ENCODE measurements at places on chromosomes 12 and 14. TPM values are rescaled to one million over a fixed set of nuclear protein-coding genes. Genes with fewer than 3 reads are reported as not detected.

DNA sequence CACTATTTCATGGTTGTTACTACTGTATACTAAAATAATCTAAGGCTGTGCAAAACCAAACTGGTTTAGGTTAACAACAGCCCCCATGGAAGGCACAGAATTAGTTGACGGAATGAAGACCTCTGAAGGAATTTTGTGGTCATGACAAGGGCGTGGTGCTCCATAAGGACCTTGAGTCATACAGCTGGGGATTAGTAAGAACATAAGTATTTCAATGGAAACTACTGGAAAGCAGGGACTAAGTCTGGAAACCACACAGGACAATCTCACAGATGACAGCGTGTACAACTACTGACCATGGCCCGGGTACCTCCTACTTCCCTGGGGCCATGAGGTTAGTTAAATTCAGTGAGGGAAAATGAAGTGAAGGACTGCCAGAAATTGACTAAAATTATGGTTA is 98.5 kb upstream of the PLEKHA5 start:
- no peak for DNase-seq

DNA sequence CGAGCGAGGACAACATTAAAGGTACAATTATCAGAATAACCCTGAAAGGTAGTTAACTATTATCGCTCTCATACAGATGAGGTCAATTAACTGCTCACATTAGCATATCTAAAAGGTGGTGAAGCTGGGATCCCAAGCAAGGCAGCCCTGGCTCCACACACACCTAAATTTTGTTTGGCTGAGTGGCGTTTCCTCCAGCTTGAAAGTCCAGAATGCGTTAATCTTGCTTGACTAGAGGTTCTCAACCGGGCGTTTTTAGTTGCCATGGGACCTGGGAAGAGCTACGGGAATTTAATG is 531 bp downstream of the DLGAP5 start:
- no peak for DNase-seq

GRCh38 chr12:24773996-24774395 is 174.9 kb downstream of the BCAT1 start:
- no peak for DNase-seq

DNA sequence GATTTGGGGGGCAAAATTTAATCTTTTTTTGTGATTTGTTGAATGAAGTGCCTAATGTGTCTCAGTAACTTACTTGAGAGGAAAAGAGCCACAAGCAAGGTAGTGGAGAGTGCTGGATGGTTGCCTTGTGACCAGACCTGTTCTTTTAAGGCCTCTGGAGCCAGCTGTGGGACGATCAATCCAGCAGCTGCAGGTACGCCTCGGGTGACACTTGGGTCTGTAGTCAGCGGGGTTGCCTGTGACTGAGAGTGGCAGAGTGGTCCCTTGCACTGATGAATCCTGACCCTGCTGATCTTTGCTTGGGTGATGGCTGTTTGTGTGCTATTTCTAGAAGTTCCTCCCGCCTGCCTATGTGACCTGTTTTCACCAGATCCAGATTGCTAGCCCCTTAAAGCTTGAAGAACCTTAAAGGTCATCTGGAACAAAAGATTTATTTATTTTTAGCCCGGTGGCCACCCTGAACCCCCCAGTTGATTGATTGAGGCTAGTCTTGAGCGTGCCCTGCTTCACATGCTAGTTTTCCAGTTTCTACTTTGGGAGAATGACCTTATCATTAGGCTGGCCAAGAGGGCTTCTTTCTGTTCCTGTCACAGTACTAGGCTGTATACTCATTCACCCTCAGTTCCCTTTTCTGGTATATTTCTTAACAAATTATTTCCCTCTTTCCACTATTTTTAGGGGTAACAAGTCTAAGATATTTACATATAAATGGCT is 23.2 kb downstream of the PRKCH start:
- DNase-seq, result no peak

DNA sequence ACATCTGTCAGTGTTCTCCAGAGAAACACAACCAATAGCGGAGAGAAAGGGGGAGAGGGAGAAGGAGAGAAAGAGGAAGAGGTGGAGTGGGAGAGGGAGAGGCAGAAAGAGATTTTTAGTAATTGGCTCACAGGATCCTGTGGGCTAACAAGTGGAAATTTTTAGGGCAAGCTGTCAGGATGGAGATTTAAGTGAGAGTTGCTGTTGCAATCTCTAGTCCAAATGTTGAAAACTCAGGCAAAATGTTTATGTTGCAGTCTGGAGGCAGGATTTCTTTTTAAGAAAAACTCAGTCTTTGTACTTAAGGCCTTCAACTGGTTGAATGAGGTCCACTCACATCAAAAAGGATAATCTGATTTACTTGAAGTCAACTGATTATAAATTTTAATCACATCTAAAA is 12.5 kb upstream of the GLIPR1L2 start:
- no peak for DNase-seq

DNA sequence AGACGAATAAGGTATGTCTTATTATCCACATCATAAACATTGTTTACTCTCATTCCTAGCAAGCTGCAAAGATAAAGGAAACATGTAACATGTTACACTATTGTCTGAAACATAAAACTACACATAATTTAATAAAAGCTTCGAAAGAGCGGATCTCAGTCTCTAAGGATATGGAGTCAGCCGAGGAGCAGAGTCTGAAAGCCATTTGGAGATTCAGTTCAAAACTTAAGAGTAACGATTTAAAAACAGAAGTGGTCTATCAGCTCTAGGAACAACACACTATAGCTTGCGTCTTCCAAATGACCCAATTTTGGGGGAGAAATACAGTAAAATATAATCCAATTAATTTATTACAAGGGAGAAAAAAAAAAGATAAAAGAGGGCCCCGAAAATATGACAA is 775 bp downstream of the NEMF start:
- no peak for DNase-seq

GRCh38 chr12:1799882-1800400 is 20.4 kb upstream of the LRTM2 start:
- DNase-seq, result no peak

DNA sequence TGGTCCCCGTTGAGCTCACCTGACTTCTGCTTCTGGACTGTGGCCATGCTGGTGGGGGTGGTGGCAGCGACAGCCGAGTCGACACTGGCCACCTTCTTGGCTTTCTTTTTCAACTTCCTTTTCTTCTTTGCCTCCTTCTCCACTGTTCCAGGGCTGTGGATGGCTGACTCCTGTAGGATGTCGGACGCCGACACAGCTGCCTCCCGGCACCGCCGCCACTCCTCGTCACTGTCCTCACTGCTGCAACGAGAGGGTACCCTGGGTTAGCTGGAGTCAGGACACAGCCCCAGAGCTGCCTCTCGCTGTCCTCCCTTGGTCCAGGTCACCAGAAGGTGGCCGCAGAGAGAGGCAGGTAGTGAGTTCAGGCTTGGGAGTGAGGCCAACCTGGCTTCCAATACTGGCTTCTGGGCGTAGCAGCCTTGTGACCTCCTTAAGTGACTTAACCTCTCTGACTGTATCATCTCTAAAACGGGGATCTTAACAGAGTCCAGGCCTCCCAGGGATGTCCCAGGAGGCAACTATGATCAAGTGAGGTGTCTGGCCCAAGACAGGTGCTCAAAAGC is 12.0 kb downstream of the C12orf43 start:
- DNase-seq, result no peak

GRCh38 chr14:34063470-34064164 is 112.7 kb upstream of the EGLN3 start:
- no peak for DNase-seq

CHD8 gene
- 125 TPM for total RNA-seq

NANOG gene
- not detected for total RNA-seq

- DNase-seq, result no peak
These were observed 948.1 kb downstream of the TMTC2 start for GRCh38 chr12:83634726-83635267.

MAP1LC3B2 gene
- total RNA-seq, result 1.5 TPM

- no peak for DNase-seq
These were observed 214.1 kb upstream of the PLEKHG7 start for GRCh38 chr12:92488735-92489134.

DLGAP5 gene
- total RNA-seq, result 45.1 TPM

DNA sequence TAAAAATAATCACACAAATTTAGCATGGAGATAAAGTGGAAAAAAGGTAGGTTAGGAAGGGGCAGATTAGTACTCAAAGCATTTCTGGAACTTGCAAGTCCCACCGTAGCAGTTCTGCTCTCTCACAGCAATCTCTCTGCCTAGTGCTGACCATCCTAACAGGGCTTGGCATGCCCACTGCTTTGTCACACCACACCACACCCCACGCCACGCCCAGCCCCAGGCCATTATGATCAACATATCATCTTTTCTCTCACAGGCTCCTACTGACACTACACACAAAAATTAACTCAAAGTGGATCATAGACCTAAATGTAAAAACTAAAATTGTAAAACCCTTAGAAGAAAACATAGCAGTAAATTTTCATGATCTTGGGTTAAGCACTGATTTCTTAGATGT is 273.7 kb downstream of the DAD1 start:
- no peak for DNase-seq

- DNase-seq, result no peak
These were observed 224.5 kb downstream of the BCL11B start for GRCh38 chr14:99047441-99048031.

CLEC9A gene
- 0.29 TPM for total RNA-seq
